ENCODE measurements at places on chromosomes 2 and 18.
A peak's percentile ranks its signal among the peaks of the same experiment; 100 is the strongest.

GRCh38 chr2:18516112-18516511, 44.3 kb downstream of the RDH14 start:
- DNase-seq, result peak; percentile 53

- peak; percentile 33 for DNase-seq
Measured at GRCh38 chr2:219350710-219351221, 18.2 kb upstream of the RESP18 start.

DNA sequence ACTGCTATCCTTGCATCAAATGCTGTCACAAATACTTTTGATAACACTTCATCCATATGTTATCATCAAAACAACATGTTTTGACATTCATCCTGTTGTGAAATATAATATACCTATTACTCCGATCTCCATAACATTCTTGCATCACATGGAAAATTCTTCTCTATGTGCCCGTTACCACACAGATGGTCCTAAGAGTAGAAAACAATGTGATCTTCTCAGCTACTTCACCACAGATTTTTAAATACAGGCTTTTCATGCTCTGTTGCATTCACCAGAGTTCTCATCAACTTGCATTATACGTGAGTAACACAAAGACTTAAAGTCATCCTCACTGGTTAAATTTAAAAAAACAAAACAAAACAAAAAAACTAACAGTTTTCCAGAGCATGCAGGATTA, 1603.3 kb upstream of the ZEB2 start:
- DNase-seq, result no peak

GRCh38 chr2:191682126-191682525, 4.2 kb downstream of the NABP1 start:
- no peak for DNase-seq

GRCh38 chr2:18077231-18077630, 198.8 kb downstream of the KCNS3 start:
- DNase-seq, result no peak

DNA sequence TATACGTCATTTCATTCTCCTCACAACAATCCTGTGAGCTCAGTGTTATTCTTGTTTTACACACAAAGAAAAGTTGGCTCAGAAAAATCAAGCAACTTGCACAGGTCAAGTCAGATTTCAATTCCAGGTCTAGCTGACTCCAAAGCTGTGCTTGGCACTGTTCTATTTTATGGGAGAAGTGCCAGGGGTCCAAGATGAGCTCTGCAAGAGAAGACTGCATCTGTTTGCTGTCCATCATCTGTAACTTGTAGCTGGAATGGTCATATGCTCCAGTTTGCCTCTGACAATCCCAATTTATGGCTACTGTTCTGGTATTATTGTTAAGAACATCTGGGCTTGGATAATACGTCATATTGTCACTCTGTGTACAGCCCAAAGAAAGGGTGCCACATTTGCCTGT, 28.9 kb downstream of the KCNF1 start:
- DNase-seq, result no peak

DNA sequence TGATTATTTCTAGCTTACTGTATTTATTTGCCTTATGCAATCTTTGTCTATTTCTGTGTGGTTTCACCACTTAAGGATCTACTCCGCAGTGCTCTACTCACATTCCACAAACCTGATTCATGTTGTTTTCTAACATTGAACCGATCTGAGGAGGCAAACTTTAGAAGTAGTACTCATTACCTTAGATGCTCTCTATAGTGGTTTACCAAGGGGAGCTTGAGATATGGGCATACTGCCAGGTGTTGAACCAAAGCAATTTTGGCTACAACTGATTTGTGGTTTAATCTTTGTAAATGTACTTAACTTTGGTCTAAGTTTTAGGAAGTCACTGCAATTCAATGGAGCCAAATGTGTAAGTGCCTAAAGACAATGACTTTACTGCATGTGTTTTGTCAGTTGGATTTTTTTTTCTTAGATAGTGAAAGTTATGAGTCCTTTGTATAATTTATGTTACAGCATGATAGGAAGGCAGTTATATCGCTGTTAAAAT, 50.1 kb downstream of the MAP2 start:
- peak; percentile 92 for DNase-seq

- no peak for DNase-seq
Measured at GRCh38 chr2:146496248-146496647, 1348.6 kb upstream of the ACVR2A start.

DNA sequence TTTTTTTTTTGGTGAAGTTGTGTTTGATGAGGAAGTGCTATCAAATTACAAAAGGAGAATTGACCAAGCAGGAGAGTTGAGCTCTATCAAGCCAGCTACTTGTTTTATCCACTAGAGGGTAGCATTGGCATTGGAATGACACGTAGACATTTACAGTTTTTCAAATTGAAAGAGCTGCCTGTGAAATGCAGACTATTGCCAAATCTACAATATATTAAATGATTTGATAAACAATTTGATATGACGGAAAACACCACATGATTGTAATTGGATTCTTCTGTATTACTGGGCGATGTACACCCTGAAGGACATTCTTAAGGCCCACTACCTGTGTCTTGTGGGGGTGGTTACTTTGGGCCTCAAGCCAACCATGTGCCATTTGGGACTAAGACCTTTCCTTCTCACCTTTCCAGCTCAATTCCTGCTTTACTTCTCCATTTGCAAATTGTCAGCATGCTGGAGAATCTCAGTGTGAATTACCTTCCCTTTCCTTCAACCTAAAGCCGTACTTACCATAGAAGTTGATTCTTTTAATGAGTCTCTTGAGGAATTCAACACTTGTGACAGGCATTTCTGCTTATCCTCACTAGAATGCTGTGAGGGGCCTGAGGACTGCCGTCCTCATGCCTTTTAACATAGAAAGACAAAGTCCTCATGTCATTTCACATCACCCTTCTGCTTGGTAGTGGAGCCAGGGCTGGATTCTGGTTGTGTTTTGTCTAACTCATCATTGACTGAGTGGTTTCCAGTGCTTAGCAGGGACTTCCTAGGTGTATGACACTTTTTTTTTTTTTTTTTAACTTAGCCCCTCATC, 134.8 kb upstream of the THUMPD2 start:
- DNase-seq, result peak; percentile 56

GRCh38 chr18:59767732-59768131, 70.5 kb upstream of the CCBE1 start:
- DNase-seq, result no peak

GRCh38 chr2:71785516-71785981, 332.2 kb downstream of the DYSF start:
- no peak for DNase-seq

DNA sequence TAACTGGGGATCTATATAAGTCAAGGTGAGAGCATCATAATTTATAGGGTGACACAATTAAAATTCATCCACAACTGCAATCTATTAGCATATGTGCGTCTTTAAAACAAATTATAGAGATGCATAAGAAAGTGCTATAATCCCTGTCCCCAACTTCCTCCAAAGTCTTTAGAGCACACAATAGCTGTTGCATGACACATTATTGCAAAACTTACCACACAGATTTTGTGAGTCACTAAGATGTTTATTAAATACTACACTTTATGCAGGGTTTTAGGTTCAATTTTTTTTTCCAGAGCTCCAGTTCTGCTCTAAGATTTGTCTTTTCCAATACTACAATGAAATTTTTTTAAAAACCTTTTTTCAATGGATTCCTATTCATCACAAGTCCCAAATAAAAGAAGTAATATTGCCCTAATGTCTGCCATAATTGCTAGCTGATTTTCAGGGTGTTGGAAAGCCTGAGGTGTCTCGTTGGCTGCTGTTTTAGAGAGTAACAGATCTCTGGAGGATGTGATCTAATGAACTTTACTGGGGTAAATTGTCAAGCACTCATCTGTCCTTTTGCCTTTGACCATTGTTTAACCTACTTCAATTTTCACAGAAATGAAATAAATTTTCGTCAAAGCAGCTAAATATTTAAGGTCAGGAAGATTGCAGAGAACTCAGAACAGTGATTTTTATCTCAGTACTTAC, 250.5 kb upstream of the NETO1 start:
- DNase-seq, result no peak

GRCh38 chr2:171995586-171995985, 4.2 kb upstream of the METAP1D start:
- DNase-seq, result no peak

DNA sequence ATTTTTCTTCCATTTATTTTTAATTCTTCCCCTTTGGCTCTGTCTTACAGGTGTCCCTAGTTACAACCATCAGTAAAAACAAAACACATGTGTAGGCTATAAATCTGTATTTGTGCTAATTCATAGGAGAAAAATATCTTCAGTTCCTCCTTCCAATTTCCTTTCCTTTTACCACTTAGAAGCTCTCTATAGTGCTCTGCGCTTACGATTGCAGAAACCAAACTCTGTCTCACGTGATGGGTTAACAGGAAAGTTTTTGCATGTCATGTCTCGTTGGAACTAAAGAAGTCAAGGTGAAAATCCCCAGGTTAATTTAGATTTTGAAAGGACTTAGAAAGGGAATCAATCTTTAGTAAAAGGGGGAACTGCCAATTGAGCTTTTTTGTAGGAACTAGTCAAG, 1390.5 kb upstream of the ZEB2 start:
- DNase-seq, result no peak

GRCh38 chr18:72762515-72763122, 105.2 kb downstream of the NETO1 start:
- DNase-seq, result peak; percentile 33

DNA sequence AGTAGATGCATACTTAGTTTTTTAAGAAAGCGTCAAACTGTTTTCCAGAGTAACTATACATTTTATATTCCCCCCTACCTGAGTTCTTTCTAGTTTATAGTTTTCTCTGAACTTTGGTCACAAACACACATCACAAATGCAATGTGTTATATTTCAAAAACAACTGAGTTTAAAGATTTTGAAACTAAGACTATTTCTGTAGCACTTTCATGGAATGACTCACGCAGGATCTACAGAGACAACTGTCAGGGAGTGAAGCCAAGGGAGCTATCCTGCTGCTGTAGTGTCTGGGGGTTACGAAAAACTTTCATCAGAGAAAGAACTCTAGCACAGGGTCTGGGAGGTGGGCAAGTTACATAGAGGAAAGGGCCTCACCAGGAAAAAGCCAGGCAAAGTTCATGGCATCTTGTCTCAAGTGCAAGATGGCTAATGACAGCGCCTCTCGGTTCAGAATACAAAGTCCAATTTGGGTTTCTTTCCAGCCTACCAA, 66.8 kb downstream of the UXS1 start:
- DNase-seq, result no peak

GRCh38 chr2:10760794-10761504, 39.5 kb downstream of the ATP6V1C2 start:
- no peak for DNase-seq

GRCh38 chr2:98713332-98714015, 17.5 kb downstream of the MGAT4A start:
- no peak for DNase-seq

DNA sequence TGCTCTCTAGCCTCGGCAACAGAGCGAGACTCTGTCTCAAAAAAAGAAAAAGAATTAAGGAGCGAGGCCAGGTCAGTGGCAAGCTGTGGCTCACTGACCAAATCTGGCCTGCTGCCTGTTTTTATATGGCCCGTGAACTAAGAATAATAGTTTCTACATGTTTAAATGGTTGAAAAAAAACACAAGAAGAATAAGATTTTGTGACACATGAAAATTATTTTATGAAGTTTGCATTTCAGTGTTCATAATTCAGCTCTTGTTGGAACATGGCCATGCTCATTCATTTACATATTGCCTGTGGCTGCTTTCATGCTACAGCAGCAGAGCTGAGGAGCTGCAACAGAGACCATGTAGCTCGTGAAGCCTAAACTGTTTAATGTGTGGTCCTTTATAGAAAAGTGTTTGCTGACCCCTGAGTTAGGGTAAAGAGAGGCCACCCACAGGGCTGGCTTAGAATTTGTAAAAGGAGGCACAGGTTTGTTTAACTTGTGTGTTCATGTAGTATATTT, 59.5 kb downstream of the MFSD6 start:
- DNase-seq, result no peak

DNA sequence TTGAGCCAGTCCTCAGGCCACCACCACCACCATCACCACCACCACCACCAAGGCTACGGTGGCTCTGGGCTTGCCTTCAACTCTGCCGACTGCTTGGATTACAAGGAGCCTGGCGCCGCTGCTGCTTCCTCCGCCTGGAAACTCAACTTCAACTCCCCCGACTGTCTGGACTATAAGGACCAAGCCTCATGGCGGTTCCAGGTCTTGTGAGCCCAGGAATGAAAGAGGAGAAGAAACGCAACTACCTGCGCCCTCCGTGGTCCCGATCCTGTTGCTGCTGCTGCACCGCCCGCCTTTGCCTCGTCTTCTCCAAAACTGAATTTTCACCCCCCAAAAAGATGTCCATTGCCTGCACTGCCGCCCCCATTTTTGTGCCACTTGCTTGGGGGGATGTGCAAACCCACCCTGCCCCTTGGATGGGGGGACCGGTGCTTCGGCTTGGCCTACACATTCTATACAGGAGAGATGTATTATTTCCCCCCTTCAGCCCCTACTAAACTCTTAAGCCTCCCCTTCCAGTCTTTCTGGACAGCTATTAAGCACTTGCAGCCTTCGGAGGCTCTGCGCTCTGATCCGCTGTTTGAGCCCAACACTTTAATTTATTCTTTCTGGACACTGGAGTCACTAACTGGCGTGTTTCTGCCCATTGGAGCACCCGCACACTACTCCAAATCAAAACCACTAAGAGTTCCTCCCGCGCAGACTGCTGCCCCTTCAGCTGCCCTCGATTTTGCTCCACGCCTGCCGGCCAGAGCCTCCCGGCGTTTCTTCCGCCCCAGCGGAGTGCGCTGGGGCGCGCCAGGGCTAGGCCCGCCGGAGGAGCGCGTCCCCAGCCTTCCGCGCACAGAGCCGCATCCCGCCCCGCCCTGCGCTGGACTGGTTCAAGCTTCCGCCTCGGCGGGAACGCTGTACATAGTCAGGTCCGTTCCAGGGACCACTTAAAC, 5.7 kb downstream of the OTX1 start:
- no peak for DNase-seq

DNA sequence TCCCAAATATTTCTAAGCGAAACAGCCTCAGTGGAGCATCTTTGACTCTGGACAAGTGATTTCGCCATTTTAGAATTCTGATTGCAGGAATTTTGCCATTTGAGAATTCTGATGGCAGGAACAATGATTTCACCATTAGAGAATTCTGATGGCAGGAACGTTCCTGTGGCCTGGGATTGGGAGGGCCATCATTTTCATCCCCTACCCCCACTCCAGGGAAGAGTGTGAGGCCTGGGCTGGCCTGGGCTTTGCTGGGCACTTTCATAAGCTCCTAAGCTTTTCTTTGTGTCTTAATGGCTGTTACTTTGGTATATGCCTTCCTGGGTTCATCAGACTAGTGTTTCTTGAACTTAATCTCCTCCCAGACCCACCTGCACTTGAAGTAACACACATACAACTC, 129.3 kb upstream of the EPAS1 start:
- DNase-seq, result no peak

- no peak for DNase-seq
Measured at GRCh38 chr2:27716301-27717069, 52.8 kb downstream of the SLC4A1AP start.

All from AG04449 (cell line).